ENCODE measurements at places on chromosomes 1 and 21.

DNA sequence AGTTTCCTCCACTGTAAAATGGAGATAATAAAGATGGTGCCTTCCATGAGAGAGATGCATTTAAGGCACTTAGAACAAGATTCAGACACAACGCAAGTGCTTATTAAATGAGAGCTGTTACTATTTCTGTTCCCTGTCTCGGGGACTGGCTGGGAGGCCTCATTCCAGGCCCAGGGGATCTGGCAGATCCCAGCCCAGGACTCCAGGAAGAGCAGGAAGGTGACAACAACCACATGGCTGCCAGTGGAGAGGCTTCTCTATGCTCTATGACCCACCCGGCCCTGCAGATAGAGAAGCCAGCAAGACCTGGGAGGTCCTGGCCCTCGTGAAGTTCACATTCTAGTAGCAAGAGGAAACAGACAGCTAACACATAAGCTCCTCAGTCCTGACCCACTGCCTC is 175.5 kb downstream of the ACTL8 start:
- no peak for DNase-seq

GRCh38 chr1:53336146-53336545 is 8.3 kb upstream of the LRP8 start:
- no peak for DNase-seq

DNA sequence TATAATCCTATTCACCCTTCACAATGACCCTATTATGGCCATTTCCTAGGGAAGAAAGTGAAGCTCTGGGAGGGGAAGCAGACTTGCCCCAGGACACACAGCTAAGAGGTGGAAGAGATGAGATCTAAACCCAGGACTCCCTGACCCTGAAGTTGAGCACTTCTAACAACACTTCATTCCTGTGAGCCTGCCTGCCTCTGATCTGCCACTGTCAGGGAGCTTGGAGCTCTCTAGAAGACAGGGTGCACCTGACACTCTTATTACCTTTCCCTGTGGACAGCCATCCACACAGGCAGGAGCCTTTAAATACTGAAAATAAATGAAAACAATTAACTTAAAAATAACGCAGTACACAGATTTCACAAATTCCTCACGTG is 599 bp downstream of the MKNK1 start:
- peak; percentile 18 for DNase-seq

DNA sequence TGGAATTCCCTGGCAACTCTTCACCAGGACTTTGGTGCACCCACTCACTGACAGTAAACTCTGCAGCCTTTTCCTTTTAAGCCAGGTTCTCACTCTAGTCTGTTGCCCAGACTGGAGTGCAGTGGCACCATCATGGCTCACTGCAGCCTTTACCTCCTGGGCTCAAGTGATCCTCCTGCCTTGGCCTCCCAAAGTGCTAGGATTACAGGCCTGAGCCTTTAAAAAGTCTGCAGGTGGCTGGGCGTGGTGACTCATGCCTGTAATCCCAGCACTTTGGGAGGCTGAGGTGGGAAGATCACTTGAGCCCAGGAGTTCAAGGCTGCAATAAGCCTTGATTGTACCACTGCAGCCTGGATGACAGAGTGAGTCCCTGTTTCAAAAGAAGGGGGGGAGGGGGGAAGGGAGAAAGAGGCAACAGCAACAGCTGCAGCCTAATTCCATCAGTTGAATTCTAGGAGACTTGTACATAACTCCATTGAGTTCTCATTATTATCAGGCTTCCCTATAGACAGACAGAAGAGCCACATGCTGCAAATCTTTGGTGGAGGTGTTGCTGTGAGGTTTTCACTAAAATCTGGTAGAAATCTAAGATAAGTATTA is 8.1 kb upstream of the HNRNPR start:
- no peak for DNase-seq

GRCh38 chr1:220885971-220886370 is 6.7 kb downstream of the HLX start:
- DNase-seq: no peak

DNA sequence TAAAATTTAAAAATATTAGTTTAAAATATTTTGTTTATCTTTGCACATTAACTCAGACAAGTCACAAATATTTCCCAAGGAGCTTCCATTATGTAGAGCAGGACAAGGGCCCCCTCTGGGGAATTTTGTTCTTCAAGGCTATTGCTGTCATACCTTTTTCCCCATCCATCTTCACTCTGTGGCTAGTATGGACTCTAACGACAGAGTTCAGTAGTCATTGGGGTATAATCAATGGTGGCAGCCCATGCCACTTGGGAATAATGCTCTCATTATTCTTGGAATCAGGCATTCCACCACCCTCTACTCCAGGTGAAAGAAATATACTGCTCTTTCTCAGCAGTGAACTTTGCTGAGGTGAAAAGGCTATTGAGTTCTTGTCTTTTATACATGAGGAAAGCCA is 38.5 kb upstream of the ERO1B start:
- no peak for DNase-seq

DNA sequence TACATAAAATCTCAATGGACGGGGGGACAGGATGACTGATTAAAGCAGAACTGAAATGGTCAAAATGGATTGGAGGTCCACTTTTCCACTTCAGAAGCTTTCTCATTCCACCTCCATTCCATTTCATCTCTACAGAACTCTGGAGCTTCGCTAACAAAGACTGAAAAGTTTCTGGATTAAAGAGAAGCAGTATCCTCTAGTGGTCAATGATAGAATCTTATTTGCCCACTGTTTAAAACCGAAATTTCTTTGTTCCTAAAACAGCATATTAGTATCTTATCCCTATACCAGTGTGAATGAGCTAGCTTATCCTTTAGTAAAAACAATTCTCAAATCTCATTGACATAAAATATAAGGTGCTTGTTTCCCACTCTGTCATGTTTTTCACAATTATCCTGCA is 890.6 kb downstream of the KCNT2 start:
- DNase-seq: no peak

- DNase-seq: no peak
Observed at GRCh38 chr1:204359474-204360255, at the start of gene PLEKHA6. Gene PLEKHA6, minus strand, starts transcription at chr1:204359929. Its CDS starts 86,202 bp downstream, at chr1:204273727.

GRCh38 chr1:10730985-10731384 is 65.5 kb downstream of the CASZ1 start:
- DNase-seq: no peak

DNA sequence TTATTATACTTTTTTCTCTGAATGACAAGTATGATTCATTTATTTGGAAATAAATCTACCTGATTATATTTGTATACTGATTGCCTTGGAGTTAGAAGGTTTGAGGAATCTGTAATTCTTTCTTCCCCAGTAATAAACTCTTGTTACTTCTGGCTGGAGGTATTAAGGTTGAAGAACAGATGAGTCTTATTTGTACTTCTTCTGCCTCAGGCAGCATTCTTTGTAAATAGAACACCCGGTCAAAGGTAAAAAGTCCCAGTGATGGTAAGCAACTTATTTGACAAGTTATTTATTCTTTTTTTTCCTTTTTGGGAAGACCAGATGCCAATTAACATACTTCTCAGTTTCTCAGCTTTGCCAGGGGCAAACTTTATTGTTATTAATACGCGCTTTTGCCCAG is 12.9 kb downstream of the SNX27 start:
- DNase-seq: no peak

GRCh38 chr1:35706846-35707600 is 11.7 kb downstream of the C1orf216 start:
- DNase-seq: no peak

- DNase-seq: no peak
Observed at GRCh38 chr21:16388291-16388690, 658.5 kb downstream of the USP25 start.

GRCh38 chr21:43206231-43207042 is 37.6 kb downstream of the CRYAA start:
- no peak for DNase-seq

DNA sequence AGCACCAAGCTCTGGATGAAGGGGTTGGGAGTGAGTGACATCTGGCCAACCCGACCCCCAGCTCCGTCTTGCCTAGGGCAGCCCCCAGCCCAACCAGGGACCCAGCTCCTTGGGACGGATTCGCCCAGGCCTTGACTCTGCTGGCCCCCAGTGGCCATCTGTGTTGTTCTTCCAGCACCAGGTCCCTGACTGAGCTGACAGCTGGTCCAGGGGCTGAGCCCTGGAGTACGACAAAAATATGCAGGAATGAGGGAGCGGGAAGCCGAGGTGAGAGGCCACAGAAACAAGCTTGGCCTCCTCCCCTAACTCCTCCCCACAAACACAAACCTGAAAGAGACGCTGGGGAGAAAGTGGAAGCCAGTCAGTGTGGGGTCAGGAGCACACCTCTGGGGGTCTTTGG is 55.0 kb upstream of the PAX7 start:
- peak; percentile 47 for DNase-seq

- DNase-seq: peak; percentile 85
Observed at GRCh38 chr1:157090196-157090647, 9.4 kb downstream of the ETV3L start.

DNA sequence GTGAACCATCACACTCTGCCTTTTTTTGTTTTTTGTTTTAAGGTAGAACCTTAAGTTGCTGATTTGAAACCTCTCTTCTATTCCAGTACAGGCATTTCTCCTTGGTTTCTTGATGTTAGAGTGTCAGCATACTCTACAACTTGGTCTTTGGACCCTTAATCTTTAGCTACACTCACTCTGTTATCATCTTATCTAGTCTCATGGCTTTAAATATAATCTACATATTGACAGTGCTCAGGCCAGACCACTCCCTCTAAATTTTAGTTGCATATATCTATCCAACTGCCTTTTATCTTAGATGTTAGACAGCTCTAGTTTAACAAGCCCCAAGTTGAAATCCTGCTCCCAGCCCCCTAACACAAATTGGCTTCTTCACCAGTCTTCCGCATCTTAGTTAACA is 22.1 kb downstream of the NME7 start:
- DNase-seq: no peak

- no peak for DNase-seq
Observed at GRCh38 chr1:43605766-43606165, 44.2 kb upstream of the KDM4A start.

DNA sequence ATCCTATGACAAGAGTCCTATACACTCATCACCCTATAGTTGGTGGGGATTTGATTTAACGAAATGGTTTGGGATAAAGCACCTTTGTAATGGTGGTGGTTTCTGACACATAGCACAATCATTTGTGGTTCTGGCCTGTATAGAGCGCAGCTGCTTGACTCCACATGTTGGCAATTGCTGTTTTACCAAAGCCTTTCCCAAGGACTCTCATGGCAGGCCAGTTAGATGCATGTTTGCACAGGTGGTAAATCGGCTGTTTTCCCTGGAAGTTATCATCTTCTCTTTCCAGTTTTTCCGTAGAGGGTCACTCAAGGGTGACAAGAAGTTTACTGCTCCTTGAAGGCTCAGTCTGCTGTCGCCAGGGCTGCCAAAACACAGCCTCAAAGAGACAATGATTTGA is 17.1 kb upstream of the XPR1 start:
- DNase-seq: no peak

DNA sequence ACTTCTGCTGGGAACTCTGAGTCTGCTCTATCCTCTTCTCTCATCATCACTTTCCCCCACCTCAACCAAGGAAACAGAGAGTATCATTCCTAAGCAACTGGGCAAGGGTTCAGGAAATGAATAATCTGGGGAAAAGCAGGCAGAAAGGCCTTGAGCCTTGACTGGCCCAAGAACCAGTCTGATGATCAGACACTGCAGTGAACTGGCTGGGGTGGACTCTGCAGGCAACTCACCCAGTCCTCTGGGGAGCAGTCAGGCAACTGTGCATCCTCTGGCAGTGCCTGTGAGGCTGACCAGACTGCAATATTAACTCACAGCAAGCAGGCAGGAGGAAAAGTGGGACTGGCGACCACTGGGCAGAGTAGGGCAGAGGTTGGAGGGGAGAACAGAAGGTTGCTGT is 991 bp downstream of the ANKRD35 start:
- no peak for DNase-seq

- no peak for DNase-seq
Observed at GRCh38 chr1:203143641-203144040, 16.1 kb downstream of the ADORA1 start.

DNA sequence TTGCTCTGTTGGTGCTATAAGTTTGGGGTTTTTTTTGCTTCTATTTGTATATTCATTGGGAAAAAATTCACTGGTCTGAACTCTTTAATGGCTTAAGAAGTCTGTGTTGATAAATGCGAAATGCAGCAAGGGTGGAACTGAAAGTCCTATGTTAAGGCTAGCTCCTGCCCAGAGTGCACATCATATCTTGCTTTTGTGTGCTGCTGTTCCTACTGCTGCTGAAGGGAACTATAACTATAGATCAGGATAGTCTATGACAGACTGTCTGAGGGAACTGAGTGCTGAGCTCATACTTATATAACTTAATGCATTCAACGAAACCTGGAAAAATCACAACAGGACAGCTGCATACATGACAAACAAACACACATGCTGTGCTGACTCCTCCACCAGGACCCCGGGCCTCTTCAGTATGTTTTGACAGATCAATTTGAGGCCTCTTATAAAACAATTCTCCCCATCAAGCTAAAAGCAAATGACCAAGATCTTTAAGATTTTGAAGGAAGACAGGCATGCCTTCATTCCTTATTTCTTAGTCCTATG is 1031.5 kb upstream of the ADGRL2 start:
- no peak for DNase-seq

DNA sequence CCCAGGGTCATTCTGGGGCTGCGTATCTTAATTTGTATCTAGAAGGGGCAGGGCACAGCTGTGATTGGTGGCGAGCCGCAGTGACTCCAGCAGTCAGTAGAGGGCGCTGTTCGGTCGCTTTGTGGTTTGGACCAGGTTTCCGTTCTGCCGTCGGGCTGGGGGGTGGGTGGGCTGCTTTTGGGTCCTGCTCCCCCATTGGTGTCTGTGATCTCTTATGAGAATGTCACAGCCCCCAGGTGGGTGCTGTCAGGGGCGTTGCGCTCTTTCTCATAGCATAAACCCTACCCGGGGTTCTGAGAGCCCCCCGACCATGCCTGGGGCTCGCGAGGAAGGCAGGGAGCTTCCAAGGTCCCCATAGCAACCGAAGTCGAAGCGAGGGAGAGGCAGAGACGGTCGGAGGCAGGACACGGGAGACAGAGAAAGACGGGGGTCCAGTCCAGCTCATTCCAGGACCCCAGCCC is 5.4 kb downstream of the TFF3 start:
- peak; percentile 25 for DNase-seq

All from hematopoietic multipotent progenitor cell treated with erythropoietin and hydrocortisone succinate and interleukin-3 and kit ligand, for 15 days (in vitro differentiated cells).